ENCODE measurements at places on chromosomes 3 and 15.

DNA sequence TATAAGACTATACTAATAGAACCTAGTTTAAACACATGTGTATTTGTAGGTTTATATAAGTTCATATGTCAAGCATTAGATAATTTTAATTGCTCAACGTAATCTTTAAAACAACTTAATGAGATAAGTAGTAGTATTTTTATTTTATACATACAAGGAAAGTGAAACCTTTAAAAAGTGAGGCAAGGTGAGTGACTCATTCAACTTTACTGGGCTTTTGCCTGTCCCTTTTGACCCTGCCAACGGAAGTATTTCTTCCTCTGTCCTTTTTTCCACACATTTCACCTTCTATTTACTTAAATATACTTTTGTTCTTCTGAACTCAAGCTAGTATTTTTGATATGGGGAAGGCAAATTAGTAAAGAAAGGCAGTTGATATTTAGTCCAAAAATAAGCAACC, 78.5 kb downstream of the KBTBD8 start:
- no peak overlapping the region for H3K4me3 ChIP-seq
- no peaks in the 10 kb centered on the region for H3K27me3 ChIP-seq
- no peaks in the 10 kb centered on the region for H3K36me3 ChIP-seq
- no peaks in the 10 kb centered on the region for H3K4me1 ChIP-seq
- no peak overlapping the region for H3K27ac ChIP-seq
- DNase-seq: no peak

GRCh38 chr3:181756645-181757297, 45.0 kb downstream of the SOX2 start:
- H3K27ac ChIP-seq: no peak overlapping the region
- DNase-seq: no peak
- peaks cover 37% of the 10 kb centered on the region for H3K27me3 ChIP-seq
- no peak overlapping the region for H3K4me3 ChIP-seq

GRCh38 chr3:45181496-45181895, 35.3 kb upstream of the CDCP1 start:
- no peaks in the 10 kb centered on the region for H3K27me3 ChIP-seq
- H3K4me1 ChIP-seq: peaks cover 40% of the 10 kb centered on the region
- H3K36me3 ChIP-seq: no peaks in the 10 kb centered on the region

DNA sequence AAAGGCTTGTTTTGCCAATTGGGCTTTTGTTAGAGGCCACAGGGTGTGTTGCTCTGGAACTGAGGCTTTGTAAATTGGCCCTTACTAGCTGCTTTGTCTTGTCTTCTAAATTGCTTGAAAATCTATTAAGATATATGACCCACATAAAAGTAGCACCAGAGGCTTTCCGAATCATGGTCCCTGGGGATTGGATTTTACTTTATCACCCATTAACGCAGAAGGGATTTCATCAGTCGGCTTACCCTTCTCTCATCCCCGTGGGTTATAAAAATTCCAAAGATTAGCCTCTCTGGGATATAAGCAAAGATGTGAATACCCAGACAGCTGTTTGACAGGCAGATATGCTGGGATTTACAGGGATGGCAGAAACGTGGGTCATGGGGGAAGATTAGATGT, 98.3 kb upstream of the CHL1 start:
- no peaks in the 10 kb centered on the region for H3K36me3 ChIP-seq
- no peaks in the 10 kb centered on the region for H3K27me3 ChIP-seq
- no peaks in the 10 kb centered on the region for H3K4me1 ChIP-seq
- H3K4me3 ChIP-seq: no peak overlapping the region

- H3K36me3 ChIP-seq: no peaks in the 10 kb centered on the region
- DNase-seq: no peak
- no peak overlapping the region for H3K4me3 ChIP-seq
- H3K27me3 ChIP-seq: no peaks in the 10 kb centered on the region
- peaks cover 11% of the 10 kb centered on the region for H3K4me1 ChIP-seq
- no peak overlapping the region for H3K27ac ChIP-seq
Measured at GRCh38 chr3:183496311-183496710, 59.2 kb downstream of the KLHL6 start.

- DNase-seq: no peak
- no peaks in the 10 kb centered on the region for H3K27me3 ChIP-seq
- H3K4me1 ChIP-seq: no peaks in the 10 kb centered on the region
- no peak overlapping the region for H3K4me3 ChIP-seq
- no peaks in the 10 kb centered on the region for H3K36me3 ChIP-seq
Measured at GRCh38 chr3:8996681-8997121, 33.4 kb upstream of the RAD18 start.

DNA sequence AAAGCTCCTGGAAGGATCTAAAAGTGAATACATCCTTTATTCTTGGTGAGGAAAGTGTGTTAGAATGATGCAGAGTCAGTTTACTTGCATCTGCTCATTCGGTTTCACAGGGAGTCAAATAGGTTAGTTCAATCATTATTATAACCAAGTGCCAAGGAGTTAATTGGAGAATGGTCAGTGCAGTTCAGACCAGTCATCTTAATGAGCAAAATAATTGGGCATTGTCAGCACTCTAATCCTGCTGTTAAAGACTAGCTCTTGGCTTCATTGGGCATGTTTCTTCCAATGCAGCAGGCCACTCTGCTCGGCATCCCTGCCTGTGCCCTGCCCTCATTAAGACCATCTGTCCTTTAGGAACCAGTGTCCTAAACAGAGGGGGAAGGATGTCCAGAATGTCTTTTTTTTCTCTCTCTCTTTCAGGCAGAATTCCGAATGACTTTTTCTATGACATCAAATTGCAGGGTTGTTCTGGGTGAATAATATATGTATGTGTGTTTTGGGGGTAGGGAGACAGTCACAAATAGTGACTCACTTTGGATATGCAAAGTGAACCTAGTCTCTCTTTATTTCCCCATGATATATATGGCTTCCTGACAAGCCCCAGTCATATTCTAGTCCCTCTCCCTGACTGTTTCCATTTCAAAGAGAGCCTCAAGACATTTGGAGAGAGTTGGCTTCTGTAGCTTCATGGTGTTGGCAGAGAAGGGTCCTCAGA, 205.4 kb upstream of the TRIM42 start:
- no peaks in the 10 kb centered on the region for H3K36me3 ChIP-seq
- no peak overlapping the region for H3K4me3 ChIP-seq
- DNase-seq: no peak
- no peaks in the 10 kb centered on the region for H3K27me3 ChIP-seq
- H3K27ac ChIP-seq: no peak overlapping the region

DNA sequence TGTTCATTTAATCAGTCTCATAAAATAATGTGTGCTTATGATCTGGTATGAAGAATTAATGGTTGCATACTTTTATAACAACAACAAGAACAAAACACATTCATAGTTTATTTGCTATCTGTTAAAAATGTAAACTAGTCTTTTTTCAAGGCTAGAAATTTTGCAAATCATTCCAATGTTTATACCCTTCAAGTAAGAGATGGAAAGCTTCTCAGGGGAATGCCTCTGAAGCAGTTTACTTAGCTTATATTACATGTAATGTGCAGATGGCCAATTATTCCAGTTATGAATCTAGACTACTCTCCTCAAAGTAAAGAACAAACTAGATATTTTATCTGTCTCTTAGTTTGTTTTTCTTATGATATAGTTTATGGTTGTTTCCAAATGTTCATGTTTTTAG, 575.4 kb downstream of the NAALADL2 start:
- no peak overlapping the region for H3K4me3 ChIP-seq
- no peaks in the 10 kb centered on the region for H3K36me3 ChIP-seq
- DNase-seq: no peak
- H3K27ac ChIP-seq: no peak overlapping the region
- no peaks in the 10 kb centered on the region for H3K4me1 ChIP-seq

DNA sequence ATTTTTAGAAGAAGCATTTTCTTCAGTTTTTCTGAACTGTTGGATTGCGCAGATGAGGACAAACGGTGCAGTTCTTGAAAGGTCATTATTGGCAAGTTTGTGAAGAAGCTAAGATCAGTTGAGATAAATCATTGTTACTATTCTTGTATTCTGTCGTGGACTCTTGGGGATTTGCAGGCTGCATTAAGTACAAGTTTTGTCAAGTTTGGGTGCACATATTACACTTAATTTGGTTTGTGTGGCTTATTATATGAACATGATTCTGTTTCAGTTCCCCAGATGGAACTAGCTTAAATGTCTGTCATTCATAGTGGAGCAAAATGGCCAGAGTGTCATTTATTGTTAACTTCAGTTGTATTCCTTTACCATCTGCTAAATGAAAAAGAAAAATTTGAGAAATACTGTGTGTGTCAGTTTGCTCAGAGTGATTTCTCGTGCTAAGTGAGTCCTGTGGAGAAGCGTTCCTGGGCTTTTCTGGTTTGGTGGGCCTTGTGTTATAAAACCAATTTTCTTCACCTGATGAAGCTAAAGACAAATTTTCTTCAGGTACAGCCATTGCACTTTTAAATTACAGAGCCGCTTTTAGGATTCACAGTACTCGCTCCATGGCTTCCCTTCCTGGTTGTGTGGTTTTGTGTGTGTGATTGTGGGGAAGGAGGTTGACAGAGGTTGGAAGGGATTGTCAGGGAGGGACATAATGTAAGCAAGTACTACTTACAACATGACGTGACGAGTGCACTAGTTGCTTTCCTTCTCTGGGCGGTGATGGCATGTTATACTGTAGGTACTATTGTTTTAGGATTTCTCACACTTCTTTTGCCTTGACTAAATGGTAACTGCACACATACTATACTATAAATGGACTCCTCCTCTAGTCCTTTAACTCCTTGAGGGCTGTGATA, 1.7 kb downstream of the AKAP13 start:
- H3K27me3 ChIP-seq: no peaks in the 10 kb centered on the region
- peak overlapping the region; percentile 57 for H3K27ac ChIP-seq
- no peaks in the 10 kb centered on the region for H3K36me3 ChIP-seq
- H3K4me3 ChIP-seq: peak overlapping the region; percentile 94
- H3K4me1 ChIP-seq: peaks cover 18% of the 10 kb centered on the region

GRCh38 chr3:52682016-52682415, 3.7 kb downstream of the PBRM1 start:
- H3K4me1 ChIP-seq: peaks cover 6% of the 10 kb centered on the region
- H3K27ac ChIP-seq: peak overlapping the region; percentile 30
- peaks cover 22% of the 10 kb centered on the region for H3K36me3 ChIP-seq
- H3K4me3 ChIP-seq: no peak overlapping the region
- no peaks in the 10 kb centered on the region for H3K27me3 ChIP-seq

DNA sequence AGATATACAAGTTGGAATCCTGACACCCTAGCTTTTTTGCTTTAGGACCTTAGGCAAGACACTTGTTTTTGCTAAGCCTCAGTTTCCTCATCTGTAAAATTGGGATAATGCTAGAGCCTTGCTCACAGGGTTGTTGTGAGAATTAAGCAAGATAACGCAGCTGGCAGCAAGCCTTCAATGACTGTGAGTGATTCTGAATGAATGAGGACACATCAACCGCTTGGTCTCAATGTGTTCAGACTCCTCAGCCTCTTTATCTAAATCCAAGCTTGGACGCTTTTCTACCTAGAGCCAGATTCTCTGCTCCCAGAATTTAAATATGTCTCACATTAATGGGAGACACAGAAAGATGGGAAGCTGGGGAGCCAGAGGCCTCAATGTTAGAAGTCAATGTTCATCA, 11.8 kb upstream of the TLE3 start:
- peaks cover 11% of the 10 kb centered on the region for H3K4me1 ChIP-seq
- no peak for DNase-seq
- no peak overlapping the region for H3K27ac ChIP-seq

GRCh38 chr15:90221246-90221900, 12.4 kb downstream of the CIB1 start:
- peaks cover 68% of the 10 kb centered on the region for H3K4me1 ChIP-seq
- peak overlapping the region; percentile 83 for H3K27ac ChIP-seq
- H3K4me3 ChIP-seq: no peak overlapping the region
- no peak for DNase-seq
- peaks cover 42% of the 10 kb centered on the region for H3K36me3 ChIP-seq

GRCh38 chr3:195005251-195005620, 265.7 kb downstream of the XXYLT1 start:
- no peaks in the 10 kb centered on the region for H3K27me3 ChIP-seq
- DNase-seq: no peak
- no peaks in the 10 kb centered on the region for H3K36me3 ChIP-seq
- H3K4me3 ChIP-seq: no peak overlapping the region
- H3K4me1 ChIP-seq: peaks cover 42% of the 10 kb centered on the region

DNA sequence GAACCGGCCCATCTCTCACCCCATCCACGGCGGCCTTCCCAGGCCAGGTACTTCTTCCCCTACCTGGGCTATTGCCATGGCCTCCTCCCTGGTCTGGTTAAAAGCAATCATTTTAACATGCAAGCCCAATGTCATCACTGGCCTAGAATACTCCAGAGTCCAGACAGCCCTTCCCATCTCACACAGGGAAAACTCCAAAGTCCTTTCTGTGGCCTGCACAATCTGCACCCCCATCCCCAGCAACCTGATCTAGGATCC, 45.8 kb upstream of the SLCO2A1 start:
- H3K4me1 ChIP-seq: no peaks in the 10 kb centered on the region
- H3K4me3 ChIP-seq: no peak overlapping the region
- no peak for DNase-seq
- no peaks in the 10 kb centered on the region for H3K36me3 ChIP-seq
- no peak overlapping the region for H3K27ac ChIP-seq
- H3K27me3 ChIP-seq: no peaks in the 10 kb centered on the region

DNA sequence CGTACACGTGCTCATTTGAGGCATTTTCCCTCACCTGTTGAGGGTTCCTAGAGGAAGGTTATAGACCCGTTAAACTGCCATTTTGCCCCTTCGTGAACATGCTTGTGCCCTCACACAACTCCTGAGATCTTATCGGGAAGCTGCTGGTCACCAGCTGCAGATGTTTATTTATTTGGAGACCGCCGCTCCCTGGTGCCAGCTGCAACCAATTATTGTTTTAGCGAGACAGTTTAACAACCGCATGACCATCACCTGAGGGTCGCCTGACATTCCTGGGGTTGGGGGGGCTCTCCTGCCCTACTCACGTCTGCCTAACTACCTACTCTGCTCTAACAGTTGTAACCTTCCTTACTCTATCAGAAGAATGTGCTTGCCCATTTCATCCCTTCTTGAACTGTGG, 292.5 kb downstream of the MCTP2 start:
- DNase-seq: no peak
- no peaks in the 10 kb centered on the region for H3K27me3 ChIP-seq
- H3K27ac ChIP-seq: no peak overlapping the region
- no peaks in the 10 kb centered on the region for H3K36me3 ChIP-seq
- H3K4me3 ChIP-seq: no peak overlapping the region

DNA sequence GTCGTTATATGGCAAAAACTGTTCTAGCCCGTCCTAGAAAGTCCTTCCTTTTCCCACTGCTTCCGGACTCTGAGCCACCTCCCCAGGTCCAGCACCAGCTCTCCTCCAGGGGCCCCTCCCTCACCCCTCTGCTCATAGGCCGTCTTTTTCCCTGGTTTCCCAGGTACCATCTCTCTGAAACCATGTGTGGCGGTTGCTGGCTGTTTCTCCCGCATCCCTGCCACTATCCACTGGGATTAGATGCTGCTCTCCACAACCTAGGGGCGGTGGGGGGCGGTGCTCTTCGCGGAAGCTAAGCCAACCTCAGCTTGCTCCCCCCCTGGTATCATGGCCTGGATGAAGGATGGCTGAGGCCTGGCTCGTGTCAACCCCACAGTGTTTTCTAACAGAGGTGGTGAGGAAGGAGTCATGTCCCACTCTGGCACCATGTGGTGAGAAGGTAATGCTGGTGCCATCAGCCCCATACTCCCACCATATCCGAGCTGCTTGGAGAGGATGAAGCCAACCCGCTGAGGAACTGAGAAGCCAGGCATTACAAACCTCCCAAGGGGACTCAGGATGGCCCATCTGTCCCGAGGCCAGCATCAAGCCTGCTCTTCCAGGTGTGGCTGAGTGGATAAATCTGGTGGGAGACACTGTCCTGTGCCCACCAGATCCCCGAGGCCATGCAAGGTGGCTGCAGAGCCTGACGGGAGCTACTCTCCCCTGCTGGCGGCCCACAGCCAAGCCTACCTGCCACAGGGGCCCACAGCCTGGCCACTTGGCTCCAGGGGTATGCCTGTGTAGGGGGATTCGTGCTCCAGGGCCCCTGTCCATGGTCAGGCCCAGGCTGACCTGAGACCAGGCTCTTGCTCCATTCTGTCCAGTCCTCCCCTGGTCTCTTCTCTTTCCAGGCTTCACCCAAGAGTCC, 27.9 kb upstream of the SLC41A3 start:
- no peak overlapping the region for H3K27ac ChIP-seq
- no peak overlapping the region for H3K4me3 ChIP-seq
- no peaks in the 10 kb centered on the region for H3K4me1 ChIP-seq
- no peak for DNase-seq

All from esophagus squamous epithelium (tissue), 5 donors.